Frontal cortex (tissue), 4 donors: ENCODE measurements at places on chromosomes 3 and 15.

DNA sequence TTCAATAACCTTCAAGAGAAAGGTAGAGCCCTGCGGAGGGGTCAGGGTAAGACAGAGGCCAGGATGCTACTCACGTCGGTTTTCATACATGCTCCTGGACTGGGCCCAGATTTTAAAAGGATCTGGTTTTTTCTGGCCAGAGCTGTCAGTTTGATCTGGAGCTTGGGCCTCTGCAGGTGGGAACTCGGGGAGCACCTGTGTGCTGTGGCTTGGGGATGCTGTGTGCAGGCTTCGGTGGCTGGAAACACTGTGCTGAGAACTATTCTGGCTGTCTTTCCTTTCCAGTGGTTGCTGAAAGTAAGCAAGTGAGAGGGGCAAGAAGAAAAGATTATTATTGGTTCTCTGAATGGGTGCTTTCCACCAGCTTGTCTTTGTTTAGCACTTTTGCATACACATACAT is 647.6 kb downstream of the MAGI1 start:
- no peak for DNase-seq

DNA sequence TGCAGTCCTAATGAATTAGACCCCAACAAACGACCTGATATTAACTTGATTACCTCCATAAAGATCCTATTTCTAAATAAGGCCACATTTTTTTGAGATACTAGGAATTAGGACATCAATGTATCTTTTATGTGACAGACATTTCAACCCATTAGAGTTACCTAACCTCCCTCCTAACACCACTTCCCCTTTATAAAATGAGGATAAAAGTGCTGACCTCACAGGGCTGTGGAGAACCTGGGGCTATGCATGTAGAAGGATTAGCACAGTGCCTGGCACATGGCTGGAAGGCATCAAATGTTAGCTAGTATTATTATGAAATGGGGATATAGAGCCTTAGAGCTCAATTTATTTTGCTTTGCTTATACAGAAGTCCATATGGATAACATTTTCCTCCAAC is 53.5 kb upstream of the LRRN1 start:
- no peak for DNase-seq

GRCh38 chr3:50172626-50173220 is 17.6 kb downstream of the SEMA3F start:
- no peak for DNase-seq

- no peak for DNase-seq
These were observed 5.1 kb upstream of the TM4SF1 start for GRCh38 chr3:149382518-149382917.

GRCh38 chr3:15007681-15008141 is 57.4 kb downstream of the MRPS25 start:
- DNase-seq = no peak

GRCh38 chr15:83323296-83323711 is 38.8 kb upstream of the BNC1 start:
- no peak for DNase-seq
